ENCODE measurements at places on chromosomes 4 and X. TPM values are rescaled to one million over a fixed set of nuclear protein-coding genes. Genes with fewer than 3 reads are reported as not detected.

The PPEF2 gene
- total RNA-seq: 0.15 TPM

The MGAT4D gene
- not detected for total RNA-seq

The GAGE12F gene
- not detected for total RNA-seq

The NPY1R gene
- 46.8 TPM for total RNA-seq

The BGN gene
- total RNA-seq: 9.7 TPM

The CT45A1 gene
- not detected for total RNA-seq

The TSPAN6 gene
- total RNA-seq: 30.9 TPM

The PLA2G12A gene
- 24.6 TPM for total RNA-seq

The DMRTC1B gene
- total RNA-seq: not detected

The GYPA gene
- not detected for total RNA-seq

The ADGRG2 gene
- 1.3 TPM for total RNA-seq

The NSG1 gene
- 6.2 TPM for total RNA-seq

The VSIG4 gene
- 90.0 TPM for total RNA-seq

DNA sequence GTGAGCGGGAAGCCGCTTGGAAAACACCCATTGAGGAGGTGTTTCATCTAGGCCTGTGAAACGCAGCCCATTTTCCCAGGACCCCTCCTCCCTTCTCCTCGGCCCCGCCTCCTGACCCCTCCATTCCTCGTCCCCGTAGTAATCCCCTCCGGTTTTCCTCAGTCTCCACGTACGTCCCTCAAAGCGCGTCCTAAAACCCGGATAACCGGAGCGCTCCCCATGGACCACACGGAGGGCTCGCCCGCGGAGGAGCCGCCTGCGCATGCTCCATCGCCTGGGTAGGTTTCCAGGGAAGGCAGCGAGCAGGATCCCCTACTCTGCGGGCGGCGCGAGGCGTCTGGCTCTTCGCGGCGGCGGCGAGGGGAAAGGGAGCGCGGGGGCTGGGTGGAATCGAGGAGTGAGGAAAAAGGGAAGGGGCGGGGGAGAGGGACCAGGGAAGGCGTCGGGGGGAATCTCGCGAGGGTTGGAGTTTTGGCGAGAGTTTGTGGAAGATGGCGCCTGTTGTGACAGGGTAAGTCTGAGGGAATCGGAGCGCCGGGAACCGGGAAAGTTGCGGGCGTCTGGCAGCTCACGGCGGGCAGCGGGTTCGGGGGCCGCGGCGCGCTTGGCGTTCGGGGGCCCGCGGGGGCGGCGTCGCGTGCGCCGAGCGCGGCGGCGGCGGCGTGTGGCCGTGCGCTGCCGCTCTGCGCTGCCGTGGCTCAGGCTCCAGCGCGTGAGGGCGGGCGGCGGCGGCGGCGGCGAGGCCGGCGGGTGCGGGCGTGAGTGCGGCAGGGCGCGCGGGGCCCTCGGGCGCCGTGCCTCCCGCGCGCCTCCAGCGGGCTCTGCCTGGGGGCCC lies at the start of gene RBPJ:
RBPJ (plus strand) TSS at position 477 of the 835 bp plus-strand sequence; CDS start at position 492, 15 bp downstream.
- DNase-seq: peak; percentile 82

DNA sequence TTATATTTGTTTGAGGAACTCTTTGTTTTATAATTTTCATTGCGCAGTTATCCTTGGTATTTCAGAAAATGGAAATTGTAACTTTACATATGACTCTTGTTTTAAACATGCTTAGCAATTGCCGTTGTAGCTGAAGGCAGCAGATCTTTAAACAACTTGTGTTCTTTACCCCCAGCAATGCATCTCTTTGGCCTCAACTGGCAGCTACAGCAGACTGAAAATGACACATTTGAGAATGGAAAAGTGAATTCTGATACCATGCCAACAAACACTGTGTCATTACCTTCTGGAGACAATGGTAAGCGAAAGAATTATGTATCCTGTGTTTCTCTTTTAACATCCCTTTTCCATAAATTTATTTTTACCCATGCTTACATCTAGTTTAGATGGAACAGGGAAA lies 263.6 kb downstream of the DCTD start:
- DNase-seq: no peak

- DNase-seq: no peak
These were observed at the start of gene HTATSF1 for GRCh38 chrX:136497556-136498052. Gene HTATSF1, plus strand, starts transcription at chrX:136497592. Its CDS starts 93 bp downstream, at chrX:136497685.

- peak; percentile 36 for DNase-seq
These were observed 980 bp upstream of the FHDC1 start for GRCh38 chr4:152935143-152935542.

GRCh38 chr4:38469410-38469809 lies 194.6 kb upstream of the KLF3 start:
- DNase-seq: no peak

DNA sequence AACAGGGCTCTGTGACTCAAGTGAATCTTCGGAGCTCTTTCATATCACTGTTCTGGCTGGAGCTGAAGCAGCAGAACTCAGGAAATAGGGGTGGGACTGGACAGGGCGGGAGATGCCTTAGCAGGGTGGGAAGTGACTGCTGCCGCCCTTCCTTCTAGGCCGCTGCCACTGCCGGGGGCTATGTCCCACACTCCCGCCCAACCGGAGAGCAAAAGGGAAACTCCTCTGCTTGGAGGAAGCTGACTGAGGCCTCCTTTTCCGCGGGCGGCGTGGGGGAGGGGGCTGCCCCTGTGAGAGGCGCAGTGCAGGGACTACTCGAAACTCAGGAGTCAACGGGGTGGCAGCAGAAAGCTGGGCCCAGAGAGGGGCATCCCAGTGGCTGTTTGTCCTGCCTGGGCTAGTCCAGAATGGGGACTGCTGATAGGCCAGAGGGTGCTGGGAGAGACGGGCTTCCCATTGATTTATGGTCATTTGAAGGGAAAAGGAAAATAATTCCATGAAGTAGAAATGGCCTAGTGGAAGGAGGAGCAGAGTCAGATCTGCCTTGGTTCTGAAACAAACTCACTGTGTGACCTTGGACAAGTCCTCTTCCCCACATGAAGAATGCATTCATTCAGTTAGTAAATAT lies 36.9 kb downstream of the STARD8 start:
- no peak for DNase-seq

- peak; percentile 23 for DNase-seq
These were observed 146.3 kb upstream of the CHRDL1 start for GRCh38 chrX:110941906-110942305.

DNA sequence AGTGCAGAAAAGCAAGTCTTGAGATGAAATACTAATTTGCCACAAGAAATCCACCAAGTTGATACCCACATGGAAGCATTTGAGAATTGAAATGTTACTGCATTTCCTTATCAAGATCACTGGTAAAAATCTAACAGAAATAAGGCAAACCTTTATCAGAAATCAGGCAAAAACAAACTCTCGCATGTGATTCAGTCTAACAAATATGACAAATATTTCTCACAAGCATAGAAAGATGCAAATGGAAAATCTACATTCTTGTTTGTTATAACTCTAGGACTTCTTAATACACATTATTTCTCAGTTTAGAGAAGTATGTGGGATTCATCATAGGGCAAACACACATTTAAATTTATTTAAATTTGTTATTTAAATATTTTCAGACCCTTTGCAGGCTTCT lies 52.9 kb downstream of the TXK start:
- DNase-seq: no peak

DNA sequence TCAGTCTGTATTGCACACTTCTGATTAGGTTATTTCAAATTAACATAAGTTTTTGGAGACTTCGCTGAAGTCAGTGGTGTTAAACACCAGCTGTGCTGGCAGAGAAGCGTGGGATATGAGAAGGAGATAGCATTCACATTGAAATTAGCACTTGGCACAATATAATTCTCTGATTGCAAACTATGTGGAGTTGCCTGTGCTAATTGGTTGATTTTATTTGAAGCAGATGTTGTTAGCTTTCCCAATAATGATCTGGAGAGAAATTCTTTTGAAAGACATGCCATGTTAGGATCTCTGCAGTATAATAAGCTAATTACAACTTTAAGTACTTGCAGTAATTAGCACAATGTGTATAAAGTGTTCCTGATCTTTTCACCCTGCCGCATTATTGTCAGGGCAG lies 367.4 kb upstream of the ARX start:
- no peak for DNase-seq

- peak; percentile 59 for DNase-seq
These were observed 1.5 kb downstream of the IRF2 start for GRCh38 chr4:184472614-184473498.

DNA sequence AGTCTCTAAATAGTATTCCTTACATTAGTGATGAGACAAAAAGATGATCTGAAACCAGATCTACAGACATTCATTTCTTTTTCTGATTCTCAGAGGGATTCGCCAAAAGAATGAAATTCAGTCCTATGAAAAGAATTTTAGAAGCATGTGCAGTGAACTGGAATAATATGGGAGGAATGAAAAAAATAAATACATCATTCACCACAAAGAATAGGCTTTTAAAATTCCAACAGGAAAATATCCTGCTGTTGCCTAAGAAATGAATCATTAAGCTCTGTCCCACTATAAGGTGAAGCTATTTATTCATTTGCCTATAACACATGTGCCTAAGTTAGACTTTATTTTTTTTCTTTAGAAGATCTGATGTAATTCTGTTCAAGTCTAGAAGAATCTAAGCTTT lies 165.9 kb downstream of the IL15 start:
- DNase-seq: no peak

DNA sequence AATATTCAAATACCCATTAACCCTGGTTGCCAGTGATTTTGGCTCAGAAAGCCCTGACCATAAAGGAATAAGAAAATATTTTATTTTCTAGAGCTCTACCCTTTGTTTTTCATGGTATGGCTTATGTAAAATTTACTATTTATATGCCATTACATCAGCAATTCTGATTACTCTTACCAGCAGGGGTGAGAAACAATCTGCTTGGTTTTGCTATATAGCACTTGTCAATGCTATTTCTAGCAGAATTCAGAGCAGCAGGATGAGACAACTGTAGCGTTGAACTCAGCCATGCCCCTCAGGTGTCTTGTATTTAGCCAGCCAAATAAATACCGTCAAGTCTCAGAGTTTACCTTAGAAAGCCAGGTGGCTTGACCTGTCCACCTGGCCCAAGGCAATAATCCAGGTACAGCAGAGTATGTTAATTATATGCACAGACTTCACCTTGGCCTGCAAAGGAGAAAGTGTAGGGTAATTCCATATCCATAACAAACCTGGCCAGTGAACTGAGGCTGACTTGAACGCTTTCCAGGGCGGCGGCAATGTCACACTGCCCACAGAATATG lies 1303.5 kb downstream of the RAPGEF2 start:
- no peak for DNase-seq

- no peak for DNase-seq
These were observed 139.1 kb downstream of the ARX start for GRCh38 chrX:24876530-24877287.

DNA sequence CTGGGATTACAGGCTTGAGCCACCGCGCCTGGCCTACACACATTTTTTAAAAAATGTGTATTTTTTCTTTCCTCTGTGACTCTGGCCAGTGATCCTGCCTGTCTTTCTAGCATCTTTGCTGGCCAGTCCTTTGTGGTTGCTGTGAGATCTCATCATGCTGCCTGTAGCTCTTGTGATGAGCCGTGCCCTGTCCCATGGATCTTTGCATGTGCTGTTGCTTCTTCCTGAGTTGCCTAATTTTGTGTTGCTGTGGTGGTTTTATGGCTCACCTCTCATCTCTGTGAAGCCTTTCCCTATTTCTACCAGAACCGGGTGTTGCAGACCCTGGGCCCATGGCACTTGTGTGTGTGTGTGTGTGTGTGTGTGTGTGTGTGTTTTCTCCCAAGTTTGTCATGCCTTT lies 8.3 kb downstream of the NSD2 start:
- no peak for DNase-seq

DNA sequence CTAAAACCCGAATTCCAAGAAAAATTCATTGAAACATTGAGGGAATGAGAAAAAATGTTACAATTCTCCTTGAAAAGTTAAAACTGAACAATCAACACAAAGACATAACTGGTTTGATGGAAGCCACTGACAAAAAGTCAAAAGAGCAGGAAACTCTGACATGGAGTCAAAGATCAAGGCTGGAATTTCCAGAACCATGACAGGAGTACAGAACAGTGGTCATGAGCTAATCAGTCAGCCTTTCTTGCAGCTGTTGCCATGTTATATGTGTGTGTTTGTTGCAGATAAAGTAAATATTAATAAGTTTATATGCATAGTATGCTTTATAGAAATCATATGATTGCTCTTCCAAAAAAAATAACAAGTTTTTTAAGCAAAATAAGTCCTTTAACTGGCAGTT lies 184.7 kb upstream of the HCCS start:
- no peak for DNase-seq

DNA sequence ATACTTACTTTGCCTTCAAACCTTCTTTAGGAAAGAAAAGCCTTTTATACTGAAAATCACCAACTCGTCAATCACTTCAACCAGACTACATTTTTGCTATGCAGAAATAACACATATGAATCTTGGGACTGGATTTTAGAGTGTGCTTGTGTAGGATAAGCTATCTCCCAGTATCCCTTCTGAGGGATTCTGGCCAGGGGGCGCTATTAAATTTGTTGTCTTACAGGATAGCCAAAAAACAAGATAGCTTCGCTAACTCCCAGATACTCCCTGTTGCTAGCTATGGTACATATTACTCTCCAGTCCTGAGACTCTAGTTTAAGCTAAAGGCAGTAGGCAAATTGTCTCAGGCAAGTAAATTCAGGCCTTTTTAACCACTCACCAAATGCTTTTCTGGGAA lies 167.2 kb downstream of the LHFPL1 start:
- no peak for DNase-seq

- DNase-seq: no peak
These were observed 351.6 kb downstream of the NLGN4X start for GRCh38 chrX:5876984-5877596.

DNA sequence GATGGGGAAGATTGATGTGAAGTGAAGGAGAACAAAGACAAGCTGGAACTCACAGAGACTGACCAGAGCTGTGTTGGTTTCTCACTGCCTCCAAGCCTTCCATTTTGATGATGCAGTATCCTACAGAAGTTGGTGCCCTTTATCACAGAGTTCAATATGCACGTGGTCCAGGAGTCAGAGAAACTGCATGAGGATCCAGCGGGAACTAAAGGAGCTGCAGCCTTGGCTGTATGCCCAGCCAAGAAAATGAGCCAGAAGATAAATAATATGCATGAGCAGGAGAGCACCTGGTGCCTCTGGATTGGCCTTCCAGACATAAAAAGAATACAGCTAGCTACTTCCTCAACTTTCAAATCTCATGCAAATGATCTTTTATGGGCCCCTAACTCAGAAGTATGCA lies 44.3 kb upstream of the DCLK2 start:
- DNase-seq: no peak

GRCh38 chrX:30568136-30568535 lies 9.4 kb downstream of the TASL start:
- DNase-seq: no peak

DNA sequence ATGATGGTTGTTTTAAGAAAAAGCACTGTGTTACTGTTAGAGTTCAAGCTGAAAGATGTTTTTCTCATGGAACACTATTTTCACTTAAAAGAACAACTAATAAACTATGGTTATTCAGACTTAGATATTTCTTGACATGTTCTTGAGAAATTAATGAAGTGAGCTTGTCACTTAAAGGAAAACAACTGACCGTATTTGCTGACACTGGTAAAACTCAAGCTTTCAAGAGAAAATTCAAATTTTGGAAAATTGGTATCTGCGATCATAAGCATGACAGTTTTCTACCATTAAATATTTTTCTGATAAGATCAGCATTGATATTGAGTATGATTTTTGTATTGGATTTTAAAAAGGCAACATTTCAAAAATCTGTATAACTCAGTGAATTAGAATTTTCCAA lies 549.5 kb upstream of the ACTRT1 start:
- no peak for DNase-seq

Data from breast epithelium (tissue), 4 donors.